Peyer's patch (tissue), 4 donors: ENCODE measurements at places on chromosomes 5 and 9. TPM values are rescaled to one million over a fixed set of nuclear protein-coding genes. Genes with fewer than 3 reads are reported as not detected.

- no peak for DNase-seq
Observed at GRCh38 chr9:16102154-16102553, 549.3 kb downstream of the CCDC171 start.

- DNase-seq = no peak
Observed at GRCh38 chr5:2220741-2221140, 338.0 kb upstream of the IRX4 start.

- DNase-seq = no peak
Observed at GRCh38 chr9:112015736-112016135, 119.1 kb downstream of the UGCG start.

DNA sequence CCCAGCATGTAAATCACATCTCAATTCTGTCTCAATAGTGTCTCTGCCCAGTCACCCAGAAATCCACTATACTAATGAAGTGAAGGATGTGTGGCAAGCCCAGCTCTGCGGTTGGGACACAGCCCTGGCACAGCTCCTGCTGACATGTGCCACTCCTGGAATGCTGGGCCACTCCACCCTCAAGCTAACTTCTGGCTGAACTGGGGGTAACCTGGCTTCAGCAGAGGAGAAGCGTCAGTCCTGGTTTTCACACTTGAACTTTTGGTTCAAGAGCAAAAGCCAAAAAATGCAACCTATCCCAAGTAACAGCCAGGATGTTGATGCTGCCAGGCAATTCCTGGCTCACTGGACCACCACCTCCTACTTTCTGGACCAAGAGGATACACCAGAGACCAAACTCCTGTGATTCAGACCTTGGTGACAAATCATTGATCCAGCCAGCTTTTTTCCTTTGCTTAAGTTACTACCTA, 86.4 kb downstream of the ARRDC3 start:
- DNase-seq = no peak

DNA sequence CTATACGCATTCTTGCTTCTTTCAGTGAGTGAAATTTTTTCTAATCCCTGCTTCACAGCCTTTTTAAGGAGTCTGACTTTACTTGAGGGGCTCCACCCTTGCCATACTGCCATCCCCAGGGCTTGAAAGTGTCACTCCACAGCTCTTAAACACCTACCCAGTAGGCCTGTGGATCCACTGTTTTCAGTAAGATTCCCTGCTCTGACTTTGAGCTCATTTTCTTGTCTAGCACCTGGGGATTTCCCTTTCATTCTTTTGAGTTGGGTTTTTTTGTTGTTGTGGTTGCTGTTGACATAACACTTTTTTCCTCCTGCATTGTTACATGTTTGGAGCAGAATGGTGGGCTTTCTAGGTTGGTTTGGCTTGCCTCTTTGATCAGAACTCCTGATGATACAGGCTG, 23.6 kb downstream of the SREK1IP1 start:
- DNase-seq = no peak

- no peak for DNase-seq
Observed at GRCh38 chr5:160969645-160970044, 117.6 kb upstream of the ATP10B start.

The CTNND2 gene
- total RNA-seq = not detected

The LMX1B gene
- not detected for total RNA-seq

The LCN15 gene
- 1.5 TPM for total RNA-seq
